Vagina (tissue), 2 donors: ENCODE measurements at places on chromosomes 1 and 21.

DNA sequence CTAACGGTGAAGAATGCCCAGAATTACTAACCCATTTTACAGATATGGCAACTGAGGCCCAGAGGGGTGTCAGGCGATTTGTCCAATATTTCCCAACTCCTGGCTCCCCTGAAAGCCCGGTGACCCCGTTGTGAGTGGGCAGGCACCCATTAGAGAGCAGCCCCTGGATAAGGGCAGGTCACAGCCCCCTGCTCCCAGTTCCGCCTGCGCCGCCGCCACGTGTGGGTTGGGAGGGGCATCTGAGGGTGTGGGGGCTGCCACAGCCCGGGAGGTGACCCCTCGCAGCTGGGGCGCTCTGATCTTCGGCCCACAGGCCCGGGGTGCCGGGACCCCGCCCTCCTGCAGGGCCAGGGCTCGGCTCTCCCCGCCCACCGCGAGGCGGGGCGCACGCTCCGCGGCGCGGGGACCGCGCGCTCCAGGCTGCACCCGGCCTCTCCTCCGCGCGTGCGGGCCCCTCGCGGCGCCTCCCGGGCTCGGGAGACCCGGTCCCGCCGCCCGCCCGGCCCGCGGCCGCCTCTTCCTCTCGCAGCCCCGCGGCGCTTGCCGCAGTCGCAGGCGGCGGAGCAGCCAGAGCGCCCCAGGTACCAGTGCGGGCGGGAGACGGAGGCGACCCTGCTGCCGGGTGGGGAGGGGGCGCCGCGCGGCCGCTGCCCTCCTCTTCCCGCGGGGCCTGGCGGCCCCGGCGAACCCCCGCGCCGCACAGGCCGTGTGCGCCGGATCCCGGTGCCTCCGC lies at the start of gene HTR6:
HTR6 (plus strand) TSS at position 423 of the 733 bp plus-strand sequence. CDS start 879 bp downstream, outside the sequence.
- DNase-seq, result no peak

- DNase-seq, result no peak
Measured at GRCh38 chr1:112699425-112700144, 7.3 kb downstream of the RHOC start.

GRCh38 chr1:7916501-7916830 lies 24.2 kb downstream of the TNFRSF9 start:
- no peak for DNase-seq

DNA sequence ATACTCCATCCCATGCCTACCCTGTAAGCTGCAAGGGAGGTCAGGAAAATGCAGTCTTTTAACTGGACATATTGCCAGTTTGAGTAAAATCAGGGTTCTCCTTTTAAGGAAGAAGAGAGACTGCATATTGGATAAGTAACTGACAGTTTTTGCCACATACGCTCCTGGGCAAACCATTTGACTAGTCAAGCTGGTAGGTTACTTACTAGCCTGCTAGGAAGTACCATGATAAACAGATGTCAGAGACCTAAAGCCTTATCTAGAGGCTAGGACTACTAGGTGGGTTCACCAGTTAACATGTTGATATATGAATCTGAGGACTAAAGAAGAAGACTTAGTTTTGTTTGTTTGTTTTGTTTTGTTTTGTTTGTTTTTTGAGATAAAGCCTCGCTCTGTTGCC lies 33.5 kb downstream of the EEIG2 start:
- no peak for DNase-seq

DNA sequence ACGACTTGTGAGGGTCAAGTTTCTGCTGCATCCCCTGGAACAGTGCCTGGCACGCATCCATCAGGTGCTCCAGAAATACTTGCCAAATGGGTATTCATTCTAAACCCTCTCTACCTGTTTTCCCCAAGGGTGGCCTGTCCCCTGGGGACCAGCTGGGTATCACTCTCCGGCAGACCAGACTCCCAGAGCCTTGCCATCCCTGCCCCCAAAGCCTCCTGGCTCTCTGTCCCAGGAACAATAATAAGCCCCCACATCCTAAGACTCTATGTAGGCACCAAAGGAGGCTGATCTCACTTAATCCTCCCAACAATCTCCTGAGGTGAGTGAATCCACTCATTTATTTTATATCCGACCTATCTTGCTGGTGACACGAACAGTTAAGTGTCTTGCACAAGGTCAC lies 96.7 kb downstream of the MRPL37 start:
- DNase-seq, result no peak
